Memory B cell (primary cell): ENCODE measurements at places on chromosomes 2 and 18.

DNA sequence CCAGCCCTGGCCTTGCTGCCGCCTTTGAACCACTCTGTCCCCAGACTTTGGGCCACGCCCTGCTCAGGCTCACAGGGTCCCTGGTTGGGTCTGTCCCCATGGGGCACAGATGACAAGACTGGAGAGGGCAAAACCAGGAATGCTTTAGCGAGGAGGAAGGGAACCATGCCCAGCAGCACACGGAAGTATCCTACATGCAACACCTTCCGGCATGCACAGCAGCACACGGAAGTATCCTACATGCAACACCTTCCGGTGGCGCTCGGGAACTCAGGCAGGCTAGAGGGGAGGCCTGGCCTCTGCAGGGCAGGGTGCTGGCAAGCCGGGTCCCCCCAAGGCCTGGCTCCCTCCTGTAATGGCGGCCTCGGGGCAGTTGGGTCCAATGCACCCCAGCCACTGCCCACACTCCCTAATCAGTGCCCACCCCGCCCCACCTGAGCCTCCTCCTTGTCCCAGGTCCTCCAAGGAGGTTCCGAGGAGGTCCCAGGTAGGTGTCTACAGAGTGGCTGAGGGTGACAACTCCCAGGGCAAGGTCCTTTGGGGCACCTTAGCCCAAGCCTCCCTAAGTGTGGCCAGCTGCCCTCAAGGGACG, 33.6 kb upstream of the SNED1 start:
- no peak for DNase-seq

GRCh38 chr2:108169982-108170625, 69.7 kb upstream of the SULT1C3 start:
- DNase-seq = no peak

DNA sequence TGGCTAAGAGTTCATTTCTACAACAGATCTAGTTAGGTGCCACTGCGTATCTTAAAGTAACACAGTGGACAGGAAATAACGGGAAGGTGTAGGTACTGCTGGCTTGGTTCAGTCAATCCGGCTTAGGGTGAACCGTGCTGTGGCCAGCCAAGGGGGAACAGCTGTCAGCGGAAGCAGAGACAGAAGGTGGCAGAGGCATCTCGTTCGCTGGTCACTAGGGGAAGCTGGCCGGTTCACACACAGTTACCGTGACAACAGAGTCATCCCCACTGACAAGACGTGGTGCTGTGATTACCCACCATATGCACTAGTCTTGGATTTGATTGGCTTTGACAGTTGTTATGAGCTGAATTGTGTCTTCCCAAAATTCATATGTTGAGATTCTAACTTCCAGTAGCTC, 58.8 kb upstream of the HDAC4 start:
- DNase-seq = no peak

- DNase-seq = no peak
Measured at GRCh38 chr2:195836002-195836401, 179.0 kb downstream of the SLC39A10 start.

DNA sequence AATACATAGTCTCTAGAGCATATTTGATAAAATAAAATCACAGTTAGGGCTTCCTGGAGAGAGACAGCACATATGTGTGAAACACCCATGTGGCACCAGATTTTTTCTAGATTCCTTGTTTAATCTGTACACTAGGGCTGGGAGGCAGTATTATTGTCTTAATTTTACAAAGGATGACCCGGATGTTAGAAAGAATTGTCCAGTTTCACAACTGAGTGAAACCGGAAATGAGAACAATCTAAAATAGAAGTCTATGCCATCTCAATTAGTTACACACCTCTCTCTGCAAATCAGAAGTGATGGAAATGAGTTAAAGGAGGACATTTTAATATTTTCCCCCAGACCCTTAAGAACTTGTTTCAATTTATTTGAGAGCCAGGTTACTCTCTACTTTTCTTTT, 463.7 kb upstream of the DSEL start:
- DNase-seq = no peak

DNA sequence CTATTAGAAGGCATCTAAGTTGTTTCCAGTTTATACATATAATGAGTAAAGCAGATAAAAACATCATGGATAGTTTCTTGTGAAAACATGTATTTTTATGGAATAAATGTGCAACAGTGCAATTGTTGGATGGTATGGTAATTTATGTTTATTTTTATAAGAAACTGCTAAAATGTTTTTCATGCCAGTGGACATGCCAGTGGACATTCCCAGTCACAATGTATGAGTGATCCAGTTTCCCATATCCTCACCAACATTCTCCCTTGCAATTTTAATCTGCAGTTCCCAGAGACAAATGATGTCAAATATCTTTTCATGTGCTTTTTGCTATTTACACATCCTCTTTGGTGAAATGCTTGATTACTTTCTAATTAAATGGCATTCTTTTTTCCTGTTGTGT, 818.6 kb downstream of the SUCLG1 start:
- DNase-seq = no peak

DNA sequence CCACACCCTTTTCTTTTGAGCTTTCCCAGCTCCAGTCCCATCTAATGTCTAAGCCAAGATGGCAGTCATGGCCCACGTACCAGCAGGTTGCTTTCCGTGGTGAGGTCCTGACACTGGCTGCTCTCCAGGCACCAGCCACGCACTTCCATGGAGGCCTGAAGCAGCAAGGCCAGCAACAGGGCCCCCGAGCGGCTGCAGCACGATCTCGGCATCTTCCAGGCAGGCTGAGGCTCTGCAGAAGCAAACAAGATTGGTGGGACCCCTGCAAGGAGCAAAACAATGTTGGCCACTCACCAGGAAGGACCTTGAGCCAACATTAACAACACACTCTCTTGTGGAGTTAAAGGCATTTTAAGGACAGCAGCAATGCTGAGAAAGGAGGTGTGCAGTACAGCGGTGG, 3.8 kb downstream of the POMC start:
- DNase-seq = no peak
